ENCODE measurements at places on chromosomes 2 and 18. TPM values are rescaled to one million over a fixed set of nuclear protein-coding genes. Genes with fewer than 3 reads are reported as not detected.

GRCh38 chr2:177138823-177139222, 73.8 kb upstream of the HNRNPA3 start:
- DNase-seq = no peak

The SIX3 gene
- not detected for total RNA-seq

DNA sequence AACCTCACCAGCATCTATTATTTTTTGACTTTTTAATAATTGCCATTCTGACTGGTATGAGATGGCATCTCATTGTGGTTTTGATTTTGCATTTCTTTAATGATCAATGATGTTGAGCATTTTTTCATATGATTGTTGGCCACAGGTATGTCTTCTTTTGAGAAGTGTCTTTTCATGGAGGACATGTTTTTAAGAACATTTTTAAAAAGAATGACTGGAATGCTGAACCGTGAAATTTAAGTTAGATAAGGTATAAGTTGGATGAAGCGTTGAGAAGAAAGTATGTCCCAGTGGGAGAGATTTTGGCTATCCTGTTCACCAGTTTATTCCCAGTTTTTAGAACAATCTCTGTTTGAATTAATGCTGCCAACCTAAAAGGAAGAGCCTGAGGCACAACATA, 365.9 kb downstream of the CELF4 start:
- DNase-seq = no peak

DNA sequence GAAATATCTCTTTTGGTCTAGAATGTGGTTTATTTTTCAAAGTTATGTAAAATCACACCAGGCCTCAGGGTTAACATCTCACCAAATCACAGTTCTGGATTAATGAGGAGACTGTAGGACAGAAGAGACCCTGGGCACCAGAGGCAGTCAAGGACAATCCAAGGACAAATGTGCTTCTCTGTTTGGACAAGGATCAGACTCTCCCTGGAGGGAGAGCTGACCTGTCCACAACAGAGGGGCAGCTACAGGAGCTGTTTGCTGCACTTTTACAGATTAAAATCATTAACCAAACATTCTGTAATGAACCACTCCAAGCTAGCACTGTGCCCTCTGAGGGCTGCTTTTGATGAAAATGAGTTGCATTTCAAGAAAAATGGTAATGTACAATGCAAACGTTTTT, 690.6 kb upstream of the SLC8A1 start:
- DNase-seq = no peak

The BMP10 gene
- not detected for total RNA-seq

- DNase-seq = no peak
These were observed 36.6 kb downstream of the UPP2 start for GRCh38 chr2:158138255-158138654.

DNA sequence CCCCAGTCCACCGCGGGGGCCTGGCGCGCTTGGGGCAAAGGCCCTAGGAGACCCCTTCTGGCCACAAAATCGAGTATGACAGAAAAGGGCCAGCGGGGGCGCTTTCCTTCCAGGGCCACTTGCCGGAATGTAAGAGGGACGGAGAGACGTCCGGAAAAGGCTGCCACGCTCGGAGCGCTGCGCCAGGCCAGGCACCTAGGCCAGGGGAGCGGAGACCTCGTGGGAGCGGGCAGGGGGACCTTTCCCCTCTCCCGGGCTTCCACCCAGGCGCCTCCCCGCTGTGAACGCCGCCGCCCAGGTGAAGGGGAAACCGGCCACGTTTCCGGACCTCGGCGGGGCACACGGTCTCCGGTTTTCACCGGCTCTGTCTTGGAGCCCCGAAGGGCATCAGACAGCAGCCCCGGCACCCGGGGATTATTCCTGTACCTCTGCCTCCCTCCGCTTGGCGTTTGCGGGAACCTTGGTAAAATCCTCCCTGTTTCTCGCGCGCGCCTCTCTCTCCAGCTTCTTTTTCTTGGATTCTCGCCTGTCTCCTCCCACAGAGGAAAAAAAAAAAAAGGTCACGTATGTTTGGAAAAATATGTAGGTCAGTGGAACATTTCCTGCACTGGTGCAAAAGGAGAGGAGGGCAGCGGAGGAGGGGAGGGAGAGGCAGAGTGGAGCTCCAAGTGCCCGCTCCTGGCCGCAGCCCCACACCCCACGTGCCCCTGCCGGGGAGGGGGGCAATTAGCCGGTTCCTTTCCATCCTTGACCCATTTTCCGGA, 1.2 kb upstream of the NPAS2 start:
- peak; percentile 71 for DNase-seq

GRCh38 chr2:163610817-163611556, 124.8 kb downstream of the FIGN start:
- DNase-seq = no peak

DNA sequence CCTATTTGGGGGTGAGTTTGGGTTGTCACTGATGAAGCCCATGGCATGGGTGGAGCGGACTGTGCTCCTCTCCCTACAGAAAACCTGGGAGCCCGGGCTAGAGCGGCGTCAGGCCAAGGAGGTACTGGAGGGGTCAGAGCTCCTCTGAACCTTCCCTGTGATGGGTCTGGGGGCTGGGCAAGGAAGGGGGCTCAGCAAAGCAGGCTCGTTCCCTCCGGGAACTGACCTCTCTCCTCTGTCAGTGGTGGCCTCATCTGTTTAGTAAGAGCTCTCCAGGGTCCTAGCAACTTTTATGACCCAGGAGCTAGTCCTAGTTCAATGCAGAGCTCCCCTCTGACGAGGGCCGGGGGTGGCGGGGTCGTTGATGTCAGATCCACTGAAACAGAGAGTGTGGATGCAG, 62.4 kb upstream of the OTOF start:
- DNase-seq = no peak

GRCh38 chr18:3595369-3596273, 145.6 kb downstream of the TGIF1 start:
- no peak for DNase-seq

The ALPP gene
- not detected for total RNA-seq

- peak; percentile 67 for DNase-seq
These were observed 80.5 kb downstream of the NFATC1 start for GRCh38 chr18:79476031-79476917.

DNA sequence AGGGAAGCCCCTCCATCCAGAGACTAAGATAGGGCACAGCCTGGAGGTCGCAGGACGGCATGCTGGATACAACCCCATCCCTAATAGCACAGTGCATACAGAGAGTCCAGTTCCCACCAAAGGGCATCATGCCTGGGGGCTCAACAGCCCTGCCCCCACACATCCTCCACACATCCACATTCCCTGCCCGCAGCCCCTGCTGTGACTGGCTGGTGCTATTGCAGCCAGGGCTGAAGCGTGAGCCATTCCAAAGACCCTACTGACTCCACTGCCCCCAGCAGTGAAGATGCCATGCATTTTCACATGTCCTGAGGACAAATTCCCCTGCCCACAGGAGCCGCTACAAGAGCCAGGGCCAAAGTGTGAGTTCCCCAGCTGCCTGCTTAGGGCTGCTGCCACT, 641.6 kb downstream of the METTL4 start:
- no peak for DNase-seq

DNA sequence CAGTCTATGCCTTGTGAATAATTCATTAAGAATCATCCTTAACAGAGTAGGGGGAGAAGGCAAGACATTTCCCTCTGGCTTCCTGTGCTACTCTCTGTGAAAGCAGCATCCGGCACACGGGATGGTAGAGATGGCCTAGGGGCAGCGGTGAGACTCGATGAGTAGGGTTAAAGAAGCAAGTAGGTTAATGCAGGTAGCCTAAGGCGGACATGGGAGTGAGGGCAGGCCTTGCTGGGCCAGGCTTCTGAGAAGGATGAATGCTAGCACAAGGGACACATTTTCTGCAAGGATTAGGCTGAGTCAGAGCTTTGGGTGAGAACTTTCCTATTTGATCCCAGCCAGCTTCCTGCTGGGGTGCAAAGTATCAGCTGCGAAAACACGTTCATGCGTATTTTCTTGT, 80.8 kb downstream of the NXPH2 start:
- no peak for DNase-seq

The RFTN2 gene
- 47.7 TPM for total RNA-seq

GRCh38 chr2:241357531-241357930, 1.4 kb downstream of the FARP2 start:
- no peak for DNase-seq

The FAHD2A gene
- total RNA-seq = 31.8 TPM

The RNF125 gene
- 8.5 TPM for total RNA-seq

DNA sequence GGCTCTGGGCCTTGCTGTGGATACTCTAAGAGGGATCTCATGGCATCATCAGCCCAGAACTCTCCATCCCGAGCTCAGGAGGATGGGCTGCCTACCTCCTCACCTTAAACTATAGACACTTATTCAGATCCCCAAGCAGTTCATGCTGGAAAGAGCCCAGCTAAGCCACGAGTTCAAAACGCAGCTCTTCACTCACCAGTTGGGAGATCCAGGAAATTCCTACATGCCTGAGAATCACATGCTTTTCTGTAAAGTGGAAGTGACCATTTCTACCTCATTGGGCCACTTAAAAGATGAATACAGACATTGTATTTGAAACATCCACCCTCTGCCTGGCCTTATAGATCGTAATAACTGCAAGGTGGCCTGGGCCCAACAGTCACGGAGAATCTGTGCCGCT, 6.6 kb downstream of the ATOH8 start:
- DNase-seq = no peak

DNA sequence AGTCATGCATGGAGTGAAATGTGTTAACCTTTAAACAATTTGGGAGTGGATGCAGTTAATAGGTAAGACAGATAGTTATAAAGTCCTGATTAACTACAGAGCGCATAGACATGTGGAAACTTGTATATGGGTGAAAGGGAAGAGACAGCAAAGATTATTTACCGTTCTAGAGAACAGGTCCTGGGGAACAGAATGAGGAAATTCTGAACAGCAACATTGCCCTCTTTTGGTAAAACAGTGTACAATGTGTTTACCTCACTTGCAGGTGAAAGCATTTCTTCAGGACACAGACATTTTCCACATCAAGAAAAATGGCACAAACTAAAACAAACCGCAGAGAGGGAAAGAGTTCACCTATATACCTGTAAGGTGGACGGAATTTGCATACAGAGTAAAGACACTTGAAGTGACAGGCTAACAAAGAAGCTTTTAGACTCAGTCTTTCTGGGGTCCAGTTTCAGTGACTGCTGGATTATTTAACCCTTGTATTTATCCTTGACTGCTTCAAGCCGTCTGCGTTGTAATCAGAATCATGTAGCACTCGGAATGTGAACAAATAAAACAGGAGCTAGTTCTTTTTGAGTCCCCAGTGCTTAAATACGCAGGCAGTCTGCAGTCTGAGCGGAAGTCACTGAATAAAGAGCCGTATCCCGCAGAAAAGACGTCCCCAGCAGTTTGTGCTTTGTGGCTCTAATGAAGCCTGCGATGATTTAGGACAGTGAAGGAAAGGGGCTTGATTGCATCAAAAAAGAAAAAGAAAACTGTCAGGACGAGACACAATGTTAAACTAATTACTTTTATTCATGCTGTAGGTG, 364.8 kb upstream of the GALNT5 start:
- DNase-seq = no peak

GRCh38 chr18:48492880-48493279, 46.0 kb upstream of the CTIF start:
- no peak for DNase-seq

The ARHGAP25 gene
- 21.6 TPM for total RNA-seq

DNA sequence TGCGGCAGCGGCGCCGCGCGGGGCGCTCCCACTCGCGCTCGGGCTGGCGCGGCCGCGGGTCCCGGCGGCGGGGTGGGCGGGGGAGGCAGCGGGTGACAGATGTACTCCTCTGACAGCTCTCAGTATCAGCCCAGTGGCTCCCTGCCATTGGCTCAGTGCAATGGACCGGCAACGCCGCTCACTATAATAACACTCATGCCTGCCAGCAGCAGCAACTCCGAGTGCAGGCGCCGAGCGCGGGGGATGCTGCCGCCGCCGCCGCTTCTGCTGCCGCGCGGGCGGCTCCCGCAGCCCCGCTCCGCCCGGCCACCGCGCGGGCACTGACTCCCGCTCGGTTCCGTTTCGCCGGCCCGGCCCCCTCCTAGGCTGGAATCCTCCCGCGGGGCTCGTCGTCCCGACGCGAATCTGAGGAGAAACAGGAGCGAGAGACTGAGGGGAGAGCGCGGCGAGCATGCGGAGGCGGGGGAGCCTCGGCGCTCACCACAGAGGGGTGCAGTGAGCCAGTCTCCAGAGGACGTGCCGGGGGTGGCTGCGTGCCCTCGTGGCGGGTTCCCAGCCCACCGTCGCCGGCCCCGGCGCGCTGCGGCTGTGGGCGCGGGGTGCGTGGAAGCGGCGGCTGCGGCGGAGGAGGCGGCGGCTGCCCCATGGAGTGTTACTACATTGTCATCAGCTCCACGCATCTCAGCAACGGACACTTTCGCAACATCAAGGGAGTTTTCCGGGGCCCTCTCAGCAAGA, at the start of gene ZNF804A:
ZNF804A (plus strand) TSS at position 214 of the 738 bp plus-strand sequence; CDS start at position 645, 431 bp downstream.
- peak; percentile 62 for DNase-seq

The ANKRD62 gene
- total RNA-seq = not detected

DNA sequence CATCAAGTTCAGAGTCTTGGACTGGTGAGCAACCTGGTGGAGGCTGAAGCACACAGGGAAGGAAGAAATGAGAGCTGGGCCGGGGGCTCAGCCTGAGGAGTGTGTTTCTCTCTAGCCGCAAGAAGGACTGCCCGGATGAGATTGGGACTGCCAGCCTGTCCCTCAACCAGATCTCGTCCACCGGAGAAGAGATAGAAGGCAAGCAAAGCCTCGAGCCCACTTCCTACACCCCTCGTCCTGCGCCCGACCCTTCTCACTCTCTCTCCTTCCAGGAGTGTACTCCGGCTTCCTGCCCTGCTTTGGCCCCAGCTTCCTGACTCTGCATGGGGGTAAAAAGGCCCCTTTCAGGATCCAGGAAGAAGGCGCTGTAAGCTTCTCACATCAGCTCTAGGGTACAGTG, 26.2 kb downstream of the FER1L5 start:
- DNase-seq = no peak

The SCN1A gene
- total RNA-seq = not detected

DNA sequence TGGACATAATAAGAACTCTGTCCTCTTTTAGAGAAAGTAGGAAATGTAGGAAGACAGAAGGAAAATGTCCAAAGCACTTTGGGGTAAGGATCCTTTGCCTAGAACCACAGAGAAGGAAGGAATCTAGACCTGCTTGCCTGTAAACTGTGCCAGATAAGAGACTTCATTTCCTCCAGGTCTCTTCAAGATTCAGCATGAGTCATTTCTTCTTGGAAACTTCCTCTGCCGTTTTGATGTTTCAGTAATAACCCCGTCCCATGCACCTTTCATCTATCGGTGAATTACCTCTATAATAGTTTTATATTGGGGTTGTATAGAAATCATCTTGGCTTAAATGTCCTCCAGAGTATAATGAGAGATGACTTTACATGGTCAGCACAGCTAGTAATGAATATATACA, 63.2 kb upstream of the LRATD1 start:
- no peak for DNase-seq

The POTEI gene
- total RNA-seq = 0.27 TPM
